ENCODE measurements at places on chromosomes 12 and 14.

- no peak for DNase-seq
Measured at GRCh38 chr12:73599268-73599667, 938.4 kb upstream of the ATXN7L3B start.

DNA sequence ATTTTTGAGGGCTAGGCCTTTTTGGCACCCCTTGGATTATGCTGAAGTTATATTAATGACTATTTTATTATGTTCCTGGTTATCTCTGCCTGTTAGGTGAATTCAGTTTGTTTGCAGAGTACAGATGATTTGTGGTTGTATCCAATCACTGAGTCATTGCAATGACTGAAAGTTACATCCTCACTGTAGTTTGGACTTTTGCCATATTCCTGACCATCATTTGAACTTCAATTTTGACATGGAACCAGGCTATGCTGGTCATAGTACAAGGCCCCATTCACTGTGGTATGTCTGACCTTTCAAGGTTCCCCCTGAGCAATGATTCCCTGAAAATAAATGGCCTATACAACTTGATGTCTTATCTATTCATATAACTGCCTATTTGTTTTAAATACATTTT is 621.0 kb downstream of the CCER1 start:
- no peak for DNase-seq

GRCh38 chr12:127133675-127134335 is 1133.2 kb upstream of the TMEM132C start:
- no peak for DNase-seq

GRCh38 chr12:53825246-53826081 is 73.7 kb upstream of the CISTR start:
- DNase-seq: no peak

DNA sequence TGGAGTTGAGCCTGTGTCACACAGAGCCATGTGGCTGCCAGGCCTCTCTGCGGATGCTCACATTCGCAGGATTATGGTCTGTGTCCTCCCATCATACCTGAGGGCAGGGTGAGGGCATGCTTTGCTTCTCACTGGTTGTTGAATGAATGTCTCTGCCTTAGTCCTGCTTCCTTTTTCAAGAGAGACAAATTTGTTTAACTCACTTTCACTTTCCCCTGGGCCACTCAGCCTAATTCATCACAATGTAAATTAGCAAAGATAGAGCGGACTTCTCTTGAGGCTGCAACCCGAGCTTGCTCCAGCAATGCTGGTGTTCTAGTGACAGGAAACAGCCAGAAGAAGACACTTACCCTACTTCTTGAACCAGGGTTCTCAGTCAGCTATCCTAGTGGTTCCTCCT is 35.5 kb upstream of the PAX9 start:
- DNase-seq: no peak

DNA sequence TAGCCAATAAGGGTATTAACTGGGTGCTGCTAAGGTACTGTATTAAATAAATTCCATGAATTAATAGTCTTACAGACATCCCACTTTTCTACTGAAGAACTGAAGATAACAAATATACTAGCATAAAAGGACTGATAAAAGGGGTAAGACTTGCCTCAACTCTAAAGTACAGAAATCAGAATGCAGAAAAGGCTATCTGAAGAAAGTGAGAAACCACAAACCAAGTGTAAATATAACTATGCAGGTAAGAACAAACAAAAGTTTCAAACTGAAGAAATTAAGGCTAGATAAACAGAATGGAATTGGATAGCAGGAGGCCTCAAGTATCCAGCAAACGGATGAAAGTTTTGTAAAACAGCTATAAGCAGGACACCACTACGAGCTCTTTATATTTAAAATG is 29.5 kb downstream of the YAF2 start:
- DNase-seq: no peak

DNA sequence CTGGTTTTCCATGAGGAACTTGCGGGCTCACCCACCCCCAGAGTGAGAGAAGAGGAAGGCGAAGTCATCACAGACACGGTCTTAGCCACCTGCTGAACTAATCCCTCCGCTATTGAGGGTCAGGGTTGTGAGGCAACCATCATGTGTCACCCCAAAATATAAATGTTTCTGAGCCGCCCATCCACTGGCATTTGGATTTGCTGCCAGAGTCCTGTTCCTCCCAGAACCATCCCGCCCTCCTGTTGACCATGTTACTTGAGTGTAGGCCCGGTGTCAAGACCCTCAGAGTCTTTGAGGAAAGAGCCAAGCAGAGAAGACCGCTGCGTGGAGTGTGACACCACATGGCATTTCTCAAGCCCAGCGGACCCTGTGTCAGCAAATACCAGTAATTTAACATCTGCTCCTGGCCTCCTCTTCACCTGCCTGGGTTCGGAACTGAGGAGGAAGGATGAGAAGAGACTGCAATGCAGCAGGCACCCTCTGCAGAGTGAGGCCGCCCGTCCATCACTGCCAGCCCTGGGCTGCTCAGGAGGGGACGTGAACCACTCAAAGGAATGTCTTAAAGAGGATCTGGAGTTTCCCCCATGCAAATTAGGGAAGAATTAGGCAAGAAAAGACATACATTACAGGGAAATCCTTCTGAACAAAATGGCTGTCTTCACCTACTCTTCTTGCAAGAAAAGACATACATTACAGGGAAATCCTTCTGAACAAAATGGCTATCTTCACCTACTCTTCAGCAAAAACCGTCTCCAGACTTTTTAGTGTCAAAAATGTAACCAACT is 100.4 kb downstream of the FBXL14 start:
- DNase-seq: no peak

DNA sequence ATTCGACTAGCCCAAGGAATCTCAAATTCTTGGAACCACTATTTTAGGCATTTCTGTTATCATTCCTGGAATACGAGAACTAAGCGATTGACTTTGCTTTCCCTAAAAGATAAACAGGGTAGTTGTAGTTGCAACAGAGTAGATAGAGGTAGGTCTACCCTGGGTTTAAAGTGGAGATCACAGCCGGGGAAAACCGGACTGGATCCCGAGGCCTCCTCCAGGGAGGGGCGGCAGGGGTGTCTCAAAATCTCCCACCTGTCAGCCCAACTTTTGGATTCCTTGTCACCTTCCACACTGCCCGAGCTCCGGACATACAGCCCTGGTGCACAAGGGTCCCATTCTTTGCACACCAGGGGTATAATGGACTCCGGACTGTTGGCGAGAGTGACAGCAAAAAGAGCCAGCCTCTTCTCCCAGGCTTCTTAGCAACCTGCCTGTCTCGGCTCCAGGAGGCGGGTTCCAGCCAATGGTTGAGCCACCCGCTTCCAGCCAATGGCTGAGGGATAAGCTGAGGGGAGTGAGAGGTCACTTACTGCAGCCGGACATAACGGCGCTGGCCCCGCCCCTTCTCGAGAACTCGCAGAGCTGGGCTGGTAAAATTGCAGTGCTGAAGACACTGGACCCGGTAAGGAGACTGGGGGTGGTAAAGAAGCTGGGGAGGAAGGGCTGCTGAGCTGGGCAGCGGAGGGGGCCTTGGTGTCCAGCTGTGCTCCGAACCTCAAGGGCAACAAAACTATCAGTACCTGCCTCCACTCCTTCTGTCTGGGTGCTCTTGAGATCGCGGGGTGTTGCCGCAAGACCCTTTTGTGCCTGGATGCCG is at the start of gene SUOX:
TSS of gene SUOX (plus strand) at position 562 of the 820 bp plus-strand sequence. CDS start 4,946 bp downstream, outside the sequence.
- DNase-seq: peak; percentile 91

DNA sequence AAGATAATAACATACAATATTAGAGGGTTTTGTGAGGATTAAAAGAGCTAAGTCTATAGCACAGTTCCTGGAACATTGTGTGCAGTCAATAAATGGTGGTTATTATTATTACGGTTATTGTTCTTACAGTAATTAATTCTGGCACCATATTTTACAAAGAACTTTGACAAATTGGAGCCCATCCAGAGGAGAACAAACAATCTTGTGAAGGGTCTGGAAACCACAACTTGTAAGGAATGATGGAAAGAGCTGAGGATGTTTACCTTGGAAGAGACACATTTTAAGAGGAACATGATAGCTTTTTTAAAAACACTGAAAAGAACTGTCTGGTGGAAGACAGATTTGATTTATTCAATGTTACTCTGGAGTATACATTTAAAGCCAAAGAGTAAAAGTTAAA is 150.5 kb upstream of the KRR1 start:
- DNase-seq: no peak

- no peak for DNase-seq
Measured at GRCh38 chr14:94476023-94476422, at the start of gene SERPINA9. Gene SERPINA9 (minus strand): TSS chr14:94476197. CDS start chr14:94469840, 6,357 bp downstream.

GRCh38 chr12:39816671-39817185 is 197.1 kb upstream of the ABCD2 start:
- DNase-seq: no peak

- no peak for DNase-seq
Measured at GRCh38 chr14:104349950-104350349, 211.6 kb downstream of the KIF26A start.

DNA sequence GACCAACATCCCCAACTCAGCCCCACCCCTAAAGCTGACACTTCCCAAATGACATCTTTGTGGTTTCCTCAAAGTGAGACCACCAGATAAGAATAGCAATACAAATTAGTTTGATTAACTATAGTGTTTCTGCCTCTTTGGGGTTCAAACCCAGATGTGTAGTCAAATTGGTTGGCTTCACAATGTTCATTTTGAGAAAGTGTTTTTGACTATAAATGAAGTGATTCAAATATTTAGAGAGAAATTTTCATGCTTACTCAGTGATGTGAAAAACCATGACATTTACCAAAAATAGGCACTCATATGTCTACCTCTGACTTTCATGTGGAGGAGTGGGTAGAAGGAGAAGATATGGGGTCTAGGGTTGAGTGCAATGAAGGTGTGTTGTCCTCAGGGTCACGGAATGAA is 218.4 kb downstream of the BCAT1 start:
- no peak for DNase-seq

- no peak for DNase-seq
Measured at GRCh38 chr12:67710582-67710981, 62.0 kb downstream of the DYRK2 start.

- DNase-seq: no peak
Measured at GRCh38 chr14:39315859-39316444, 82.2 kb downstream of the MIA2 start.

GRCh38 chr14:76997257-76997970 is 31.1 kb downstream of the IRF2BPL start:
- no peak for DNase-seq

All from right lung (tissue), 10 donors.